ENCODE measurements at places on chromosomes 5 and 9.

DNA sequence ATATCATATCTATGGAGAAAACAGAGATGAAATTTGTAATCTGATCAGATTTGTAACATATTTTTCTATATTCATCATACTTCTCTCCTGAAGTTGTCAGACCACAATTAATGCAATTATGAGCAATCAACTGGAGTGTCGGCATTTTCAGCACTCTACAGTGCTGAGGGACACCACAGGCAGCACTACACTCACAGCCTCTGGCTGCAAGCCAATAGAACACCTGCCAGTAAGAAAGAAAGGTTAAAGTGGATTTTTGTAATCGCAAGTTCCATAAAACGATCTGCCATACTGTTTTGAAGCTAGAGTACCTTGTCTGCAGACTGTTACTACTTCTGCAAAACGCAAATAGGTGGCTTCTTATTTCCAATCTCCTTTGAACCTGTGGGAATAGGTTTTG lies 147.6 kb downstream of the ADAMTS6 start:
- H3K36me3 ChIP-seq = peaks cover 8% of the 10 kb centered on the region
- no peak overlapping the region for H3K27ac ChIP-seq
- no peak for DNase-seq
- H3K4me3 ChIP-seq = no peak overlapping the region
- H3K27me3 ChIP-seq = no peaks in the 10 kb centered on the region

GRCh38 chr5:132308701-132309100 lies 14.5 kb downstream of the SLC22A4 start:
- H3K27ac ChIP-seq = no peak overlapping the region
- no peaks in the 10 kb centered on the region for H3K4me1 ChIP-seq
- DNase-seq = no peak
- H3K27me3 ChIP-seq = no peaks in the 10 kb centered on the region

- H3K4me3 ChIP-seq = no peak overlapping the region
- peak; percentile 31 for DNase-seq
- H3K27ac ChIP-seq = no peak overlapping the region
- peaks cover 15% of the 10 kb centered on the region for H3K4me1 ChIP-seq
- peaks cover 33% of the 10 kb centered on the region for H3K36me3 ChIP-seq
Measured at GRCh38 chr5:172055996-172056395, 49.6 kb upstream of the FBXW11 start.

GRCh38 chr9:27505744-27506161 lies 18.3 kb upstream of the IFNK start:
- H3K36me3 ChIP-seq = no peaks in the 10 kb centered on the region
- H3K4me3 ChIP-seq = no peak overlapping the region
- no peaks in the 10 kb centered on the region for H3K4me1 ChIP-seq

DNA sequence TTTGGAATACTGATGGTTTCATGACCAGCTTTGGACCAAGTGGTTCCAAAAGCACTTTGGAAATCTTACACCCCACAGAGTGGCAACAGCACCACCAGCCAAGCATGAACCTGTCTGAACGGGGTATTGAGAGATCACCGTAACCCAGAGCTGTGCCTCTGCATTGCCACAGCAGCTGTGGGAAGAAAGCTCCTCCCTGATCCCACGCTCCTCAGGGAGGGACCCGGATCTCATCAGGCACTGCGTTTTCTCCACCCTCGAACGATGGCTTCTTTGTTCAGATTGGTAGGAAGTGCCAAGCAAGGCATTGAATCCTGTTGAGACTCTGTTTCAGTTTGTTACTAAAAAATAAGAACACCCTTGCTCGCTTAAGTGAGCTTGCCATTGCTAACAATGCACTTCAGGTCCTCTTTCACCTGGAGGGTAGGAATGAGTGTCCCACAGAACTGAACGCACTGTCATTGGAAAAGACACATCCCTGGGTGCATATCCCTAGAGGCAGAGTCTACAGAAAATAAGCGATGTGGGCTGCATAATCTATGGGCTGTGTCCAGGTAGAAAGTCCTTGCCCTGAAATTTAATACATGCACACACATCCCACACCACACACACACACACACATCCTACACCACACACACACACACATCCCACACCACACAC lies 118.0 kb upstream of the ICE1 start:
- no peak overlapping the region for H3K27ac ChIP-seq
- H3K27me3 ChIP-seq = no peaks in the 10 kb centered on the region

GRCh38 chr9:131727795-131728545 lies 11.9 kb downstream of the RAPGEF1 start:
- H3K27me3 ChIP-seq = no peaks in the 10 kb centered on the region
- H3K36me3 ChIP-seq = no peaks in the 10 kb centered on the region
- peak overlapping the region; percentile 0 for H3K27ac ChIP-seq
- DNase-seq = no peak
- peaks cover 42% of the 10 kb centered on the region for H3K4me1 ChIP-seq

GRCh38 chr5:136061630-136062365 lies 33.0 kb downstream of the TGFBI start:
- H3K4me3 ChIP-seq = no peak overlapping the region
- peak overlapping the region; percentile 12 for H3K27ac ChIP-seq
- H3K4me1 ChIP-seq = peaks cover 35% of the 10 kb centered on the region

- DNase-seq = no peak
- no peaks in the 10 kb centered on the region for H3K4me1 ChIP-seq
- H3K27me3 ChIP-seq = no peaks in the 10 kb centered on the region
- H3K4me3 ChIP-seq = no peak overlapping the region
- no peak overlapping the region for H3K27ac ChIP-seq
Measured at GRCh38 chr5:146745931-146746577, 132.5 kb downstream of the PPP2R2B start.

DNA sequence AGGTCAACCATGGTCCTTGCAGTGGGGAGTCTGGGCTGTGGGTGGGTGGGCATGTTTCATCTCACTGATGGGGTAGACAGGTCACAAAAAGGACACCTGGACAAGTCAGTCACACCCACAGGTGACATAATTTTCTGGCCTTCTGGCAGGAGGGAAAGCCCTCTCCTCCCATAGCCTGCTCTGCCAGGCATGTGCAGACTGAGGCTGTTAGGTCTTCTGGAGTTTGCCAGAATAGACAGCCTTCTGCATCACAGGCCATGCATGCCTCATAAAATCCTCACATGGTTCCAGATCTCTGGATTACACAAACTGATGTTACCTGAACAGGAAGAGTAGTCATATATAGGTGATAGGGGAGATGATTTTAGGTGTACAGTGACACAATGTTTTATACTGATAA lies 49.1 kb downstream of the ARHGAP26 start:
- H3K4me3 ChIP-seq = no peak overlapping the region
- no peaks in the 10 kb centered on the region for H3K36me3 ChIP-seq
- H3K4me1 ChIP-seq = peaks cover 51% of the 10 kb centered on the region

GRCh38 chr9:128828719-128829452 lies 708 bp downstream of the SPOUT1 start:
- peak overlapping the region; percentile 52 for H3K27ac ChIP-seq
- peak overlapping the region; percentile 81 for H3K4me3 ChIP-seq
- peaks cover 30% of the 10 kb centered on the region for H3K36me3 ChIP-seq
- H3K4me1 ChIP-seq = peaks cover 9% of the 10 kb centered on the region
- DNase-seq = no peak

DNA sequence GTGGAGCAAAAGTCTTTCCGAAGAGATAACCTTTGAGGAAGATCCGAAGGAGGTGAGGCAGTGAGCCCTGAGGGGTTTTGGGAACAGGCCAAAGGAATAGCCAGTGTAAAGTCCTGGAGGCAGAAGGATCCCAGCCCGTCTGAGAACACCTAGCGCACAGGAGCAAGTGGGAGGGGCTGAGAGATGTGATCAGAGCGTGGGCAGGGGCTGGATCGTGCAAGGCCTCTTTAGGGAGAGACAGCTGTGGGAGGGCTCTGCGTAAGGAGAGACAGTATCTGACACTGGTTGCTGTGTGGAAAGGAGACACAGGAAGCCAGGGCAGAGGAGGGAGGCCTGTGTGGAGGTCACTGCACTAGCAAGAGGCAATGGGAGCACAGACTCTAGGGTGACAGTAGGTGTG lies 68.2 kb downstream of the BARX1 start:
- no peaks in the 10 kb centered on the region for H3K27me3 ChIP-seq
- H3K36me3 ChIP-seq = no peaks in the 10 kb centered on the region
- no peak overlapping the region for H3K27ac ChIP-seq
- no peaks in the 10 kb centered on the region for H3K4me1 ChIP-seq
